ENCODE measurements at places on chromosomes 13 and 19.

- DNase-seq: no peak
These were observed 114.3 kb downstream of the SIPA1L3 start for GRCh38 chr19:38021352-38021751.

DNA sequence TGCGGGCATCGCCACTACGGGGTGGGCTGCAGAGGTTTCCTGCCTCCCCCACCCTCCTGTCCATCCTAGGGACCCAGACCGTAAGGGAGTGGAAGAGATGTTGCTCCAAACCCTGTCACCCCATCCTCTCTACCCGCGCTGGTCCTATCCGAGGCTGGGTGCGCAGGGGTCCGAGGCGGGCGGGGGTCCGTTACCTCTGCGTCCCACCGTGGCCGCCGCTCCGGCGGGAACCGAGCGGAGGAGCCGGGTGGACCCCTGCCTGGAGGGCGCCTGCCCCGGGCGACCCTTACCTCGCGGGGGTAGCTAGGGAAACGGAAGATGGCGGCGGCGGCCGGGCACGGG, at the start of gene DGKH:
TSS of gene DGKH (plus strand) at position 307 of the 342 bp plus-strand sequence. CDS start 126 bp downstream, outside the sequence.
- DNase-seq: no peak

DNA sequence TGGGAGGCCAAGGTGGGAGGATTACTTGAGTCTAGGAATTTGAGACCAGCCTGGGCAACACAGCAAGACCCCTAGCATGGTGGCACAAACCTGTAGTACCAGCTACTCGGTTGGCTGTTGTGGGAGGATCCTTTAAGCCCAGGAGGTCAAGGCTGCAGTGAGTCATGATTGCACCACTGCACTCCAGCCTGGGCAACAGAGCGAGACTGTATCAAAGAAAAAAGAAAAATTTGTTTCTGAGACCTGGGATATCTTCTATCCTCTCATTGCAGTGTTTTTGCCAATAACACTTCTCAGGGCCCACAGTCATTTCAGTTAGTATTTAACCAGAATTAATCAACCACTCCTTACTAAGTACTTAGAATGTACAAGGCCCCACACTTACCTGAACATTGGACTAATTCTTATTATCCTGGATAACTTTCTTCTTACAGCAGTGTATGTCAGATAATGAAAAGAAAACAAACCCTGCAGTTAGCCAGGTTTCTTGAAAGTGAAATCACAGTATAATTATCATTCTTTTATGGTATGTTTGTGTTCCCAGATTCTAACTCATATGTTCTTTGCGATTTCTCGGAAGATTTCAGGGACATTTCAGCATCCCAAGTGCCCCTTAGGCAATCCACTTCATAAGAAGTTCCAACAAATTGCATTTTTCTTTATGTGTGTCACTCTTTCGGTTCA, 75.6 kb upstream of the KLF5 start:
- DNase-seq: peak; percentile 13

- DNase-seq: no peak
These were observed 13.1 kb downstream of the MED26 start for GRCh38 chr19:16614941-16615340.

DNA sequence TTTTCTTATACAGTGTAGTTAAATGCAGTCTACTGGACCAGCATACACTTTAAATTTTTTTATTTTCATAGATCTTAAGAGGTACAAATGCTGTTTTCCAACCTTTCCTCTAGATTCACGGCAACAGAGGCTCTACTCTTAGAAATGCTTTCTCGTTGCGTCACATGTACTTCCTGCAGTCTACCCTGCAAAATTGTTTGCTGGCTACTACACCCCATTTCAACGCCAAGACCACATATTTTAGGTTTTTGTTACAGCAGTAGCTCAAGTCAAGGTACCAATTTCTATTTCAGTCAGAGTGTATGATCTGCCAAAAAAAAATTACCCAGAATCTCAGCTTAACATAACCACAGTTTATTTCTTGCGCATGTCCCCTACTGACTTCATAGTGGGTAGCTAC, 94.1 kb downstream of the TNFSF13B start:
- DNase-seq: no peak

DNA sequence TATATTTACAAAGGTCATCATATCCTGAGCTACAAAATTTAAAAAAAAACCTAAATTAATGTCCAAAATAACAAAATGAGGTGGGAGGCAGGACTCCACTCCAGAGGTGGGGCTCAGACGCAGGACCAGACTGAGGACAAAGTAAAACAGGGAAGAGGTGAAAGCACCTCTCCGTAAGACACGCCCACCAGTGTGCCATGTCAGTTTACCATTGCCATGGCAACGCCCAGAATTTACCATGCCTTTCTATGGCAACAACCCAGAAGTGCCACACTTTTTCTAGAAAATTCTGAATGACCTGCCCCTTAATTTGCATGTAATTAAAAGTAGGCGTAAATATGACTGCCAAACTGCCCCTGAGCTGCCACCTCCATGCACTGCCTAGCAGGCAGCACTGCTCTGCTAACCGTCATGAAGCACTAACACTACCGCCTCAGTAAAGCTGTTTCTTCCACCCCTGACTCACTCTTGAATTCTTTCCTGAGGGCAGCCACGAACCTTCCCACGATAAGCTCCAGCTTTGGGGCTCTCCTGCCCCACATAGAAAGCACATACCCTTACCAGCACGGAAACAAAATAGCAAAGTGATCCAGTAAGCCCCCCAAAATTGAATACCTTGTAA, 22.3 kb upstream of the PDCD5 start:
- no peak for DNase-seq

DNA sequence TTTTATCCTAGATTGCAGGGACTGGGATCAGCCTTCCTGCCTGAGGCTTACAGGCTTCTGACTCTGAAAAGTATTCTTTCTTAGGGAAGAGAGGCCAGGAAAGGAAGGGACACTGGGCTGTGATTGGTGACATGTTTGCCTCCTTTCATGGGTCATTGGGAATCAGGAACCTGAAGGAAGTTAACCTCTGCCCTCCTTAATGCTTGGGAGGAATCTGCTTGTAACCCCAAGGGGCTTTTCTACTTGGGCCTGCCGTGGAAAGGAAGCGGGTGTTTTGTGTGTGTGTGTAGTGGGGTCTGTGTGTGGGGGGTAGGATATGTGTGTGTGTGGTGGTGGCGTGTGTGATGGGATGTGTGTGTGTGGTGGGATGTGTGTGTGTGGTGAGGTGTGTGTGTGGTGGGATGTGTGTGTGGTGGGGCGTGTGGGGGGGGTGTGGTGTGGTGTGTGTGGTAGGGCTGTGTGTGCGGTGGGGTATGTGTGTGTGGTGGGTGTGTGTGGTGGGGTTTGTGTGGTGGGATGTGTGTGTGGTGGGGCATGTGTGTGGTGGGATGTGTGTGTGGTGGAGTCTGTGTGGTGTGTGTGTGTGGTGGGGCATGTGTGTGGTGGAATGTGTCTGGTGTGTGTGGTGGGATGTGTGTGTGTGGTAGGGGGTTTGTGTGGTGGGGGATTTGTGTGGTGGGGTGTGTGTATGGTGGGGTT, 41.3 kb upstream of the NPAS1 start:
- DNase-seq: no peak

GRCh38 chr13:52428295-52428694, 22.1 kb downstream of the VPS36 start:
- DNase-seq: peak; percentile 41

DNA sequence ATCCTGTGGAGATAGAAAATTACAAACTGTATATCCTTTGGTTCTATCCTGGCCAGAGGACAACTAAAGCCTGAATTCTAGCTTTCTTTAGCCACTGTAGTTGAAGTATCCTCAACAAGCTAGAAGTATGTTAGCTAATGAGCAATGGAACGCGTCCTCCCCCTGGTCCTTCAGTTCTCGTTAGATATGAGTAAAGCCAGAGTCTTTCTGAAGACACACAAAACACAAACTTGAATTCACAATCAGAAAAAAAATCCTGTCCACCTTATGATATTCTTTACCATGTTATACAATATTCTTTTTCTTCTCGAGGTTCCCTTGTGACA, 1527.0 kb upstream of the SLC10A2 start:
- no peak for DNase-seq

DNA sequence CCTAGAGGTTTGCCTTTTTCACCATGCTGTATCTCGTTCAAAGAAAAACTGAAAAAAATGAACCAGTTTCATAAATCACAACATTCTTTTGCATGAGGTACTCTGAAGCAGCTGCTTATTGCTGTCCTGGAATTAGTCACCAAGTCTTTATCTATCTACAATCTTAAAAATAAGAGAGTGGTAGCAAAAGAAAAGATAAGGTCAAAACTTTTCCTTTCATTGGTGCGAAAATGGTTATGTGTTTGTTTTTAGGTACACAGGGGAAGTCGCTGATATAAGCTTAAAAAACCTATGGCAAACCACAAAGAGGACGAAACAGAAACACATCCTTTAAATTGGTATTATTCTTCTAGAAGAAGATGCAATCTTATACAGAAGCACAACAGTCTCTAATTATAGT, 20.7 kb downstream of the OBI1 start:
- DNase-seq: no peak

- no peak for DNase-seq
These were observed 598.6 kb downstream of the EFNB2 start for GRCh38 chr13:105936816-105937215.

DNA sequence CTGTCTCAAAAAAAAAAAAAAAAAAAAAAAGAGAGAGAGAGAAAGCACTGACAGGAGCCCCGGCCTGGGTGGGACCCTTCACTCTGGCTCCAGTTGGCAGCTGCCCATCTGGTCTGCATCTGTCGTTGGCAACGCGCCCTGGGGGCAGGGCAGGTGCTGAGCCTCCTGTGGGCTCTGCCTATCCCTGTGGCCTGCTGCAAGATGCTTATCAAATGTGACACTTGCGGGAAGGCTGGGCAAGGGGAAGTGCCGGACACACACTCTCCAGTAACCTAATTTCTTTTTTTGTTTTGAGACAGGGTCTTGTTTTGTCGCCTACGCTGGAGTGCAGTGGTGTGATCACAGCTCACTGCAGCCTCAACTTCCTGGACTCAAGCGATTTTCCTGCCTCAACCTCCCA, 10.7 kb upstream of the KPTN start:
- DNase-seq: no peak

- no peak for DNase-seq
These were observed 3.2 kb upstream of the HS6ST3 start for GRCh38 chr13:96086736-96087135.

GRCh38 chr19:30070198-30070967, 128.3 kb downstream of the URI1 start:
- no peak for DNase-seq

DNA sequence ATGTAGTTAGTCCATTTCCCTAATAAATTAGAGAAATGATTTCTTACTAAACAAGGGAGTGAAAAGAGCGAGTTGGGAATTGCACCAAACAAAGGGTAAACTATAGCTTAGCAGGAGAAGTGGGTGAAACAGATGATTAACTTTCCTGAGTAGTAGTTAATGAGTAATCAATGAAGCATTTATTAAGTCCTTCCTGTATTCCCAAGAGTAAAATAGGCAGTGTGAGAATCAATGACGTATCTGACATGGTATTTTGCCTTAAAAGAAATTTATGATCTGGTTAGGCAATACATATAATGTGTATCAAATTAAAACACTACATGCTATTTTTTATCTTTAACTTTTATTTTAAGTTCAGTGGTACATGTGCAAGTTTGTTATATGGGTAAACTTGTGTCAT, 142.8 kb downstream of the KLF5 start:
- no peak for DNase-seq

GRCh38 chr13:102904408-102904862, 58.6 kb downstream of the ERCC5 start:
- no peak for DNase-seq

DNA sequence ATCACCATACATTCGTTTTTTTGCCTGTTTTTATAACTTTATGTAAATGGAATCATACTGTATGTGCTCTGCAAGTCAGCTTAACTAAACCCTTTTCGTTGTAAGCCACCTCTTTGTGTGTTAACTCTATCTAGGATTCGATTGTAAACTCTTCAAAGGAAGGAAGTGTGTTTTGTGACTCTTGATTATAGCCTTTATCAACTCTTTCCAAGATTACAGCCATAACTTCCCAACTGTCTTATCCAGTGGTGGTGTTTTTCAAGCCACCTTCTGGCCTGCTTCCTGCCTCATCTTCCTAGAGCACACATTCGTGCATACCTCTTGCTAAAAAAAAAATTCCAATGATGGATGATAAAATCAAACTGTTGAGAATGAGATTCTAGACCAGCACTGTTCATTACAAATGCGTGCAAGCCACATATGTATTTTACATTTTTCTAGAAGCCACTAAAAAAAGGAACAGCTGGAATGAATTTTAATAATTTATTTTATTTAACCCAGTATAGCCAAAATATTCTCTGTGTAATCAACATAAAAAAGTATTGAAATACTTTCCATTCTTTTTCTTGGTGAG, 12.0 kb upstream of the FBXL3 start:
- no peak for DNase-seq

DNA sequence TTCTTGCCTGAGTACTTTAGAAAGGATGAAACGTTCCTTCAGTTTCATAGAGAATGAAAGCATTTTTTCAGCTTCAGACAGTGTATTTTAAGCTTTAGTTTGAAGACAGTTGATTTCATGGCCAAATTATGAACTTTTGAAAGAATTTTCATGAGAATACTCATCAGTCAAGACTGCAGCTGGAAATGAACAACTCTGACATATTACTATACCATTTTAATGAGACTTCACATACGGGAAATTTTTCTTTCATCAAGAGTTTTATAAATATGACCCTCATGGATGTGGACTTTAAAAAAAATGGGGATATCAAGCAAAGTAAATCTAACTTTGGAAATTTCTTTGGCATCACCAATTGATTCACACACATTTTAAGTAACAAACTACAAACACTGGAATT, 6.4 kb downstream of the LATS2 start:
- no peak for DNase-seq

GRCh38 chr13:22214184-22214583, 543.3 kb downstream of the FGF9 start:
- no peak for DNase-seq

- DNase-seq: no peak
These were observed 19.8 kb upstream of the ZNF91 start for GRCh38 chr19:23415034-23415433.

GRCh38 chr19:57557659-57558058, 2.0 kb downstream of the ZNF550 start:
- no peak for DNase-seq

DNA sequence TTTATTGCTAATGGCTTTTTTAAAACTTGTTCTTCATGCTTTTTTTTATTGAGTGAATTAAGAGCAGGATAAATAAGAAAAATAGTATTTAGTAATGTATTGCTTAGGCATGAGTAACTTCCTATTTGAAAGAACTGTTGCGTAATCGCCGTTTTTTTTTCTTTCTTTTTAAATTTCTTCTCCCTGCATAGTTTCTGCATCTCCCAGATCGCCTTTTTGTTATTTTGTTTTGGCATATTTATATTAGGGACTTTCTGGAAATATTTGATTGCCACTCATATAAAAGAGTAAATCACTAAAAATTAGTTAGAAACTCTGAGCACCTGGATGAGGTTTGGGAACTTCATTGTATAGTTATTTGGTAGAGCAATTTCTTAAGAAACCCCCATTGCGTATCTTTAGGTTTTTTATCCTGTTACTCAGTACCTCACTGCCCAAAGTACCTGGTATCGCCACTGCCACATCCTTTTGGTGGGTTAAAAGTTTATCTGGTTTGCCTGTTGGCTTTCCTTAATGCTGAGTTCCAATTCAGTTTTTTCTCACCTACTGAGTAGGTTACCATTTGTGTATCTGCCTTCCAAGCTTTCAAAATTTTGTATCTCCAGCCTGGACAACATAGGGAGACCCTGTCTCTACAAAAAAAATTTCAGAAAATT, 36.2 kb upstream of the LPAR6 start:
- peak; percentile 11 for DNase-seq

Data from AG04450 (cell line).